ENCODE measurements at places on chromosomes 3 and 15. TPM values are rescaled to one million over a fixed set of nuclear protein-coding genes. Genes with fewer than 3 reads are reported as not detected.

GRCh38 chr15:52440946-52441345, 87.7 kb downstream of the MYO5A start:
- no peak overlapping the region for H3K27ac ChIP-seq
- H3K4me1 ChIP-seq = peaks cover 2% of the 10 kb centered on the region
- H3K36me3 ChIP-seq = no peaks in the 10 kb centered on the region
- DNase-seq = no peak
- H3K27me3 ChIP-seq = peaks cover 1% of the 10 kb centered on the region

The ANKUB1 gene
- total RNA-seq = not detected

DNA sequence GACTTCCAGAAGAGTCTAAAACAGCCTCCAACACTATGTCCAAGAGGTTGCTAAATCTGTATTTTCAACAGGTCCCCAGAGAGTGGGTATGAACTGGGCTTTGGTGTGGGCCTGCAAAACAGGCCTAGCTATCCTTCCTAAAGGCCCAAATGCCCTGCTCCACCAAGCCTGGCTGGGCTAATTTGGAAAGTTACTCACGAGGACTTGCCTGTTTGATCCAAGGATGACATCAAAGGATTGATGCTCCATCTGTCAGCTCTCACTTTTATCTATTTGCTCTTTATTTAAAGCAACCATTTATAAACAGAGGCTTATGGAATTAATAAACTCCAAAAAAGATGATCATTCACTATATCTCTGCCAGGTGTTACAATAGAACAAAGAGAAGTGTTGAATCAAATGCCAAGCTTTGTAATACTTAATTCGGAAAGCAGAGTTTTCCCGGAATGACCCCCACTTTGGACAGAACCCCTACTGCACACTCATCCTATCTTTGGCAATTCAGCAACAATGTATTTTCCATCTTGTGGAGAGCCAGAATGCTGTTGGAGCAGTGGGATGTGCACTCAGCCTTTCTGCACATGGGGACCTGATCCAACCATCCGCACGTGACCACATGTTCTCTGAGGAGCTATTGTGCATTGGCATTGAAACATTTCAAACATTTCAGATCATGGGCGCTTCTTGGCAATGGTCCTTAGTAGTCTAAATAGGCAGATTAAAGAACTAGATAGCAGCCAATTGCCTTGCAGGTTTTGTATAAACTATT, 163.3 kb upstream of the THBS1 start:
- no peak for DNase-seq

DNA sequence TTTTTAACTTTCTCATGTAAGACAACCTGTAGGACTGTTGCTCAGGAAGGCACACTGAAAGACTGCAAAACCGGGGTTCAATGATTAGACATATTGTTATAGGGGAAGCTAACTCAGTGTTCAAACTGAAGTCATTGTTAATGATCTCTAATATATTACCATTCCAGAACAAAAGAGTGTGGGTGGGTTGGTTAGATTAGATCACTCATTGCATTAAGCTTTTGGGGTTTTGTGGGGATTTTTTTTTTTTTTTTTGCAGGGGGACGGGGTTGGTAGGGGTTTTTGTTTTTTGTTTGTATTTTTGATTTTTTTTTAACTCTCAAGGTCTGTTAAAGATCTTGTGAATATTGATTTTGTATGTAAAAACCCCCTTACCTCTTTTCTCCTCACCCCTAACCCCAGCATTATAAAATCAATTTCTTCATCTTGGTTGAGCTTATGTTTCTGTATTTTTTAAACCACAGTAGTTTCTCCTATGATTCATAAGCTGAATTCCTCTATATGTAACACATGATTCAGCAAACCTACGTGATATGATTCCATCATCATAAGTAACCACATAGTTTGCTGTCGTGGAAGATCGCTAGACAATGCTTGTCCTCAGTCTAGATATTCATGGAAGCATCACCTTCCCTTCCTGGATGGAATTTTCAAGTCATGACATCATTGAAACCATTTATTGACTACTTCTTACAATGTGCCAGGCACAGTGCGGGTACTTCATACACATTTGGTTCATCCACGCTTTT, 544.1 kb upstream of the MDFIC2 start:
- peaks cover 2% of the 10 kb centered on the region for H3K27me3 ChIP-seq
- H3K4me3 ChIP-seq = no peak overlapping the region
- H3K27ac ChIP-seq = no peak overlapping the region
- no peaks in the 10 kb centered on the region for H3K36me3 ChIP-seq
- H3K4me1 ChIP-seq = peaks cover 16% of the 10 kb centered on the region

- no peak overlapping the region for H3K27ac ChIP-seq
- H3K4me3 ChIP-seq = no peak overlapping the region
- no peak for DNase-seq
- H3K36me3 ChIP-seq = no peaks in the 10 kb centered on the region
- peaks cover 2% of the 10 kb centered on the region for H3K27me3 ChIP-seq
- H3K4me1 ChIP-seq = peaks cover 3% of the 10 kb centered on the region
These were observed 226.3 kb downstream of the MCTP2 start for GRCh38 chr15:94457661-94458060.

The STRIT1 gene
- total RNA-seq = not detected

DNA sequence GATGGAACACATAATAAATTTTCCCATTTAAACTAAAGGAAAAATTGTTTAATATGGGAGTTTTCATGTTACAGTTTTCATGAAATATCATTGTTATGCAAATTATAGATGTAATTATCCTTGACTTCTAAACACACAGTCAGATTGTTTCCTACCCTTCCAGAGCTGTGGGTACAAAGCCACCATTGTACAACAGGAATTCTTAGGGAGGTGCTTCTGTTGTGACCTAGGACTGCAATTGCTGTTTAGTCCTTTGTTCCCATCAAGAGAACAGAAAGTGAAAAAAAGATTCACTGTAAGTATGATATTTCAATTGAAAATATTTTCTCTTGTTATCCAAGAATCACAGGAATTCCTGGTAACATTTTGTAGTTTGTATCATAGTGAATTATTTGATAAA, 455.3 kb upstream of the NAALADL2 start:
- no peaks in the 10 kb centered on the region for H3K4me1 ChIP-seq
- no peak for DNase-seq
- H3K27ac ChIP-seq = no peak overlapping the region
- no peaks in the 10 kb centered on the region for H3K27me3 ChIP-seq

The PP2D1 gene
- total RNA-seq = not detected

The RAB6B gene
- total RNA-seq = 3.9 TPM

All from endothelial cell (in vitro differentiated cells).